ENCODE measurements at places on chromosomes 13 and 19.

DNA sequence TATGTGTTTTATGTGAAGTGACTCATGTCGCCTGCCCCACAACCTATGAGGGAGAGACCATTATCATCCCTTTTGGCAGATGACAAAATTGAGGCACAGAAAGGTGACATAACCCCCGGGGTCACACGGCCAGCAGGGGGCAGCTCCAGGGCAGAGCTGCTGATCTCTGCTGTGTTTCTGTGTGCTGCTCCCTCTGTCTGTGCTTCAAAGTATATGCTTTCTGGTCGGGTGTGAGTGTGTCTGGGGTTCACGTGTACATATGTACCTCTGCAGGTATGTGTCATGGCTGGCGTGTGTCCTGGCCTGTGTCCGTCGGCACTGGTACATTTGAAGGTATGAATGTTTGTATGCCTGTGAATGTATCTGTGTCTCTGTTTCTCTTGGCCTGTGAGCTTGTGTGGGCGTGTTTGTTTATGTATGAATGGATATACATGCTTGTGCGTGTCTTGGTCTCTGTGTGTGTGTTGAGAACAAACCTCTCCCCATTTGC, 7.1 kb downstream of the LIPE start:
- DNase-seq = peak; percentile 23

- DNase-seq = no peak
These were observed 84.3 kb downstream of the IER2 start for GRCh38 chr19:13234518-13234917.

DNA sequence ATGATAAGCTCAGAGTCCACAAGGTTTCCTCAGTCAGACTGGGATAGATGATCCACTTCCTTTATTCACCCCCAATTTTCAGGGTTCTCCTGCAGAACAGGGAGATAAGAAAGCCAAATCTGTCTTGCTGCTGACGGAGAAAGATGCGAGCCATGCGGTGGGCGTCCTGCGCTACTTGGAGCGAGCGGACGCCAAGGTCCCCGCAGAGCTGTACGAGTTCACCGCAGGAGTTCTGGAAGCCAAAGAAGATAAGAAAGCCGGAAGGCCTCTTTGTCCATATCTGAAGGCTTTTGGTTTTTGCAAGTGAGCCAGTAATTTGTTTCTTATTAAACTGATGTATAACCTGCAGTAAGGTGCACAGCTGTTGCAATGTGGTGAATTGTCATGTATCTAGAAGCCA, 66.7 kb downstream of the SLC7A9 start:
- DNase-seq = no peak

- DNase-seq = no peak
These were observed 8.0 kb downstream of the RGCC start for GRCh38 chr13:41465241-41465847.

GRCh38 chr13:70090036-70090723, 17.4 kb upstream of the ATXN8OS start:
- no peak for DNase-seq

DNA sequence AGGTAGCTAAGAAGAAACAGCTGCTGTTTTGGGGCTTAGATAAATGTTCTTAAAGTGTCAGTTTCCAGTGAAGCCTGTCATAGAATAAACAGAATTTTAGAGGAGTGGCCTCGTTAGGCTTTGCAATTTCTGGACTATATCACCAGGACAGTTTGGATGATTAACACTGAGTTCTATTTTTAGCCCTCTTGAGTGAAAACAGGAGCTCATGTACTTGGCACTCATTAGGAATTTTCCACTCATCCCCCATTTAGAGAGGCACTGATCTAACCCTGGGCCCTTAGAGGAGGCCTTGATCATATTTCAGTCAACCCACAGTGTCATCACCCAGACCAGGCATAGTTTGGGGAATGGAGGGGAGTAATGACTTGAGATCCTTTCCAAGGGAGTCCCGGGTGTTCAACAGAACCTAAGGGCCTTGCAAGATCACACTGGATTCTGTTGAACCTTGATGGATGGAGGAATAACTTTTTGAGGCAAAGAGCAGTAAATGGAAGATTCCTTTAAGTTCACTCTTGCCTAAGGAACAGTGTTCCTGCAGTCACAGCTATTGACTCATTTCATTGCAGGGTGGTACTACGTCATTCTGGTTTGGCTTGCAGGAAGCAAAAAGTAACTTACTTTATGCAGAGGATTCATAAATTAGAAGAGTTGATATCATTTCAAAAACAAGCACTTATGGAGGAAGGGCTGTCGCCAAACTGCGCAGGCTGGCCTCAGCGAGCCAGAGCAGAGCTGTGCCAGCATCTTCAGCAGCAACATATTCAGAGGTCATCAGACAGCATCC, 160.2 kb downstream of the SLC7A1 start:
- DNase-seq = no peak

DNA sequence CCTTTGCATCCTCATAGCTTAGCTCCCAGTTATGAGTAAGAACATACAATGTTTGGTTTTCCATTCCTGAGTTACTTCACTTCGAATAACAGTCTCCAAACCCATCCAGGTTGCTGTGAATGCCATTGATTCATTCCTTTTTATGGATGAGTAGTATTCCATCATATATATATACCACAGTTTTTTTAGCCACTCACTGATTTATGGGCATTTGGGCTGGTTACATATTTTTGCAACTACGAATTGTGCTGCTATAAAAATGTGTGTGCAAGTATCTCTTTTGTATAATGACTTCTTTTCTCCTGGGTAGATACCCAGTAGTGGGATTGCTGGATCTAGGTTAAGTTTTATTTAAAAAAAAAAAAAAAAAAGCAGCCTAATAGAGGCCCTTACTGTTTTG, 14.1 kb downstream of the TNFRSF19 start:
- no peak for DNase-seq

- DNase-seq = peak; percentile 91
These were observed at the start of gene ZNF224 for GRCh38 chr19:44093931-44094765. Gene ZNF224, plus strand, starts transcription at chr19:44094361. Its CDS starts 3,513 bp downstream, at chr19:44097874.

DNA sequence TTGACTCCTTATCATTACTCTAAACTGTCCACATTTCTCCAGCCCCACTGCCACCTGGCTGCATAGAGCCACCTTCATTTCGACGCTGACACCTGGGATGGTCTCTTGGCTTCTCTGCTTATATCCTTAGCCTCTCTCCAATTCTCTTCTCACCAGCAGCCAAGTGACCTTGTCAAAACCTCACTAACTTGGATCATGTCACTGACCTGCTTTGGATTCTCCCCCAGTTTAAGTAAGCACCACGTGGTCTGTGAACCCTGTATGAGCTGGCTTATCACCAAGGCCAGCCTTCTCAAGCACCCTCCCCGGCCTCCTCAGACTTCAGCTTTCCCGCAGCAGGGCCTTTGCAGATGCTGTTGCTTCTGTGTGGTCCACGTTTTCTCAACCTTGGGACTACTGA, 12.3 kb upstream of the GGACT start:
- DNase-seq = no peak

DNA sequence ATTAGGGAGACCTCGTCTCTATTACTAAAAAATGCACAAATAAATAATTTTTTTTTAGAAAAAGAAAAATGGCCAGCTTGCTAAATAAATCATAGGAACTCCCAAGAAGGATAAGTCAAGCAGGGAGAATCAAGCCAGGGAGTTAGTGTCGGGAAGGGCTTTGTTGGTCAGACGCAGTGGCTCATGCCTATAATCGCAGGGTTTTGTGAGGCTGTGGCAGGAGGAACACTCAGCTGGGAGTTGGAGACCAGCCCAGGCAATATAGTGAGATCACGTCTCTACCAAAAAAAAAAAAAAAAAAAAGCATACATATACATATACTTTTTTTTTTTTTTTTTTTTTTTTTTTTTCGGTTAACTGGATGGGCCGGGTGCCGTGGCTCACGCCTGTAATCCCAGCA, 9.0 kb downstream of the NACC1 start:
- DNase-seq = no peak

GRCh38 chr13:100211016-100211710, 122.3 kb downstream of the PCCA start:
- DNase-seq = no peak

- DNase-seq = no peak
These were observed 129.5 kb upstream of the MCF2L start for GRCh38 chr13:112839356-112840105.

DNA sequence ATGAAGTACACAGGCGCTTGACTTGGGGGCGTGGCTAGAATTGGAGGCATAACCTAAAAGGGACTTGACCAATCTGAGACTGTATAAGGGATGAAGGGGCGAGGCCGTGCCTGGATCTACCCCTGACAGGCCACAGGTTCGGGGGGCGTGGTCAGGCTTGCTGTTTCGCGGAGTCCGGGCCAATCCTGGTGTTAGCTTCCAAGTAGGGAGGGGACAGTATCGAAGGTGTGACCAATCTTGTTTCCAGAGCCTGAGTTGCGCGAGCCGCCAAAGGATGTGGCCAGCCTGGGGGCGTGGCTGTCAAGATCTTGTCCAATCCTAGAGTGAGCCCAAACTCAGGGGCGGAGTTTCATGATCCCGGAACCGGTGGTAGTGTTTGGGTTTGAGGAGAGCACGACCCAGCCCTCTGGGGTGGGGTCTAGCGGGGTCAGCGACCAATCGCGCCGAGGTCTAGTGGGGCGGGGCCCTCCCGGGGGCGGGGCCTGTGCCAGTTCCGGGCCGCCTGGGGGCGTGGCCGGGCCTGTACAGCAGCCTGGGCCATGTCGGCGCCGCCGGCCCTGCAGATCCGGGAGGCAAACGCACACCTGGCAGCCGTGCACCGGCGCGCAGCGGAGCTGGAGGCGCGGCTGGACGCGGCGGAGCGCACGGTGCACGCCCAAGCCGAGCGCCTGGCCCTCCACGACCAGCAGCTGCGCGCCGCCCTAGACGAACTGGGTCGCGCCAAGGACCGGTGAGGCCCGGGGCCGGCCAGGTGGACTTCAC, at the start of gene VMAC:
VMAC (plus strand) TSS at position 521 of the 762 bp plus-strand sequence; CDS start at position 540, 19 bp downstream.
- peak; percentile 100 for DNase-seq

DNA sequence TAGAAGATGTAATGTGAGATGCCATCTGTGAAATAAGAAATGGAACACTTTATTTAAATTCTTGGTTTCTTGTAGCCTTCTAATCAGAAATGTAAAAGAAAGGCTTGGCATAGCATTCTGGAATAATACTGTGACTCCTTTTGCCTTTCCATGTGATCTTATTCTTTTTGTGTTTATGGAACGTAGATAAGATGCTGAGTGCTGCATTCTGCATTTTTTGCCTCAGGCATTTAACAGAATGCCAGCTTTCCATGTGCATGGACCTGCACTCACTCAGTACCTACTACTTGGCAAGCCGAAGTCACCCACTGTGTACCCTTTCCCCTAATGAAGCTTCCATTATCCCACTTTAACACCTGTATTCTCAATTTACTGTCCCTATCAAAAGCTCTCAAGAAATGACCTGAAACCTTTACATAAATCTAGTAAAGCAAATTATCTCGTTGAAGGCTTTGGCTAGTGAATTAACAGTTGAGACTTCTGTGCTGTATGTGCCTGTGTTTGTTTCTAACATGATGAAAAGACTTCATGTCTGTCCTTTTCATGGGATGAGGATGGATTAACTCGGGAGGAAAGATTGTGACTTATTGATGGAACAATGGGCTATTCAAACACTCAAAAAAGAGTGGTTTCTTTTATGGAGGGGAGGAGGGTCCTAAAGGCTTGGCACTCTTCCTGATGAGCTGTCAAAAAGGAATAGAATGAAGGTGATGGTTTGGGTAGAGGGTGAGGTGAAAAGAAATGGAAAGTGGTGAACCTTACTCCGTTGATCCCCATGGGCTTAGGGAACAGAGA, 44.7 kb upstream of the FRY start:
- DNase-seq = no peak

GRCh38 chr13:108816375-108816774, 187.0 kb downstream of the MYO16 start:
- DNase-seq = no peak

GRCh38 chr19:21900401-21900800, 64.4 kb upstream of the ZNF43 start:
- DNase-seq = no peak

DNA sequence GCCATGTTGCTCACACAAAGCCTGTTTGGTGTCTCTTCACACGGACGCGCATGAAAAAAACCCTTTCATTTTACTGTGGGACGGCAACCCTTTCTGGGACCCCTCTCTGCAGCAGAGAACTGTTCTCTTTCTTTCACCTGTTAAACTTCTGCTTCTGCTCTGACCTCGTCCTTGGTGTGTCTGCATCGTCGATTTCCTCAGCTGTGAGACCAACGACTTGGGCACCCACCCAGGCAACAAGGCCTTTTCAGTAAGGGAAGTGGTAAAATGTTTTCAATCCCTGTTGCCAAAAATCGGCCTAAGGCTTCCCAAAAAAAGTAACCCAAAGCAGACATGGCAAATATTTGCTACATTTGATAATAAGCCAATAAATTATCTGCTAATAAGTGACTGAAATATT, 515.3 kb downstream of the IRS2 start:
- DNase-seq = no peak

DNA sequence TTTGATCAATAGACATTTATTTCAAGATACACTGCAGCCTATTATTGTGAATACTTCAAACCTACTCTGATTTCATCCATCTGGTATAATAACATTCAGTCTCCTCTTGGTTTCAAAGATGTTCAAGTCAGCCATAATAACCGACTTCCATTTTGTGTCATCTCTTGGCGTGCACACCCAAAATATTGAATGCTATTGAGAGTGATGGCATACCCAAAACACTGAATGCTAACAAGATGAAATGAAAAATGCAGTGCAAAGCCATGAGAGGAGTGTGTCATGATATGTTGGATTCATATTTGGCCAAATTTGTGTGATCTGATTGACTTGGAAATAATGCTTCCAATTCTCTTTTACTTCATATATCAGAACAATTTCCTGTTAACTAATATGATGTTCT, 181.2 kb upstream of the PCDH17 start:
- DNase-seq = no peak

DNA sequence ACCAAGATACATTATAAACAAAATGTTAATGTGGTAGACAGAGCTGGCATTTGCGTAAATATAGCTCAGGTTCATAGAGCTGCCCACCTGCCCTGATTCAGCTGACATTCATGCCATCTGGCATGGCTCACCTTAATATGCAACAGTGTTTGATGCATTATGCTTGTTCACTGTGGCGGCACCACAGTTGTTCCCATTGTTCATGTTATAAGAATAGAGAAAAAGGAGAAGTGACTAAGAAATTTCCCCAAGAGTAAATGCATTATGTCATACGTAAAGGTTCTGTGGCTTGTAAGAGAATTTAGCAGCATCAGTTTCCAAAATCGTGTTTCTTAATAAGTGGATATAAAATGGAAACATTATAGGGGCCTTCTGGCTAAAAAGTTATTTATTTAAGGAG, 4.5 kb downstream of the CCNA1 start:
- DNase-seq = no peak

Data from posterior cingulate gyrus (tissue), 11 donors.